ENCODE measurements at places on chromosomes 16 and 17.
A peak's percentile ranks its signal among the peaks of the same experiment; 100 is the strongest.

DNA sequence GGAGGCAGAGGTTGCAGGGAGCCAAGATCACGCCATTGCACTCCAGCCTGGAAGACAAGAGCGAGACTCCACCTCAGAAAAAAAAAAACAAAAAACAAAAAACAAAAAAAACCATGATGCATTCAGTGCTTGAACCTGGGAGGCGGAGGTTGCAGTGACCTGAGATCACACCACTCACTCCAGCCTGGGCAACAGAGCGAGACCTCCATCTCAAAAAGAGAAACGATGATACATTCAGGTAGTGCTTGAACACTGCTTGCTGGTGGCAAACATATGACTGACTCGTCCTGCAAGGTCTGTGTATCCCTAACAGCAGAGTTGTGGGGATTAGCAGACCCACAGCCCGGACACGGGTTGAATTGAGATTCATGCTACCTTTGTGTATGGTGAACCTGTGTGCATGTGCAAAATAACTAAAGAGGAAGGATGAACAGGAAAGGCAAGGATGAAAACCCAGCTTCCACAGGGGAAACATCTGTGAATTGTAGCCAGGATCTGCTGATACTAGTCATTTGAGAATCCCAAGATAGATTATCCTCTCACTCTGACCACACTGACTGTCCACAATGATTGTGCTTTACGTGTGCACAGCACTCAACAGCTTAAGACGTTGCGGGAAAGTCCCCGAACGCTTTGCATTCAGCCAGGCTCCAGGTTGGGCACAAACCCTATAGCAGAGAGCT lies 52.4 kb upstream of the MRPS23 start:
- no peak for DNase-seq

- no peak for DNase-seq
Observed at GRCh38 chr16:75653922-75654321, 6.3 kb downstream of the TERF2IP start.

DNA sequence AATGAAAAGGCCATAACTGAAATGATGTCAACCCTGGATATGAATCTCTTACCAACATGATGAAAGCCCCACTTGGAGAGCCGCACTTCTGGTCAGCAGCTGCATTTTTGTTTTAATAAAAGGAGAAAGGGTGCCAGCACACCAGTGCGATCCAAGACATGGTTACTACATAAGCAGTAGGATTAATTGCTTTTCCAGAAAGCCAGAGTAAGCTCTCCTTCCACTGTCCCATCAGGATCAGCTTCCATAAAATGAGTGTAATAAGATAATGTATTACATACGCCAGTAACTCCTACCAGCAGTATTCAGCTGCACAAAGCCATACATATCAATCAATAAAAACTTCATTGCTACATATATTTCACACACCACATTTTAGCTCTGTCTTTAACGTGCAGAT lies 26.3 kb upstream of the NACA2 start:
- no peak for DNase-seq

- no peak for DNase-seq
Observed at GRCh38 chr17:50830352-50830751, 5.0 kb upstream of the WFIKKN2 start.

- DNase-seq, result no peak
Observed at GRCh38 chr16:56032072-56032471, 156.9 kb upstream of the CES5A start.

DNA sequence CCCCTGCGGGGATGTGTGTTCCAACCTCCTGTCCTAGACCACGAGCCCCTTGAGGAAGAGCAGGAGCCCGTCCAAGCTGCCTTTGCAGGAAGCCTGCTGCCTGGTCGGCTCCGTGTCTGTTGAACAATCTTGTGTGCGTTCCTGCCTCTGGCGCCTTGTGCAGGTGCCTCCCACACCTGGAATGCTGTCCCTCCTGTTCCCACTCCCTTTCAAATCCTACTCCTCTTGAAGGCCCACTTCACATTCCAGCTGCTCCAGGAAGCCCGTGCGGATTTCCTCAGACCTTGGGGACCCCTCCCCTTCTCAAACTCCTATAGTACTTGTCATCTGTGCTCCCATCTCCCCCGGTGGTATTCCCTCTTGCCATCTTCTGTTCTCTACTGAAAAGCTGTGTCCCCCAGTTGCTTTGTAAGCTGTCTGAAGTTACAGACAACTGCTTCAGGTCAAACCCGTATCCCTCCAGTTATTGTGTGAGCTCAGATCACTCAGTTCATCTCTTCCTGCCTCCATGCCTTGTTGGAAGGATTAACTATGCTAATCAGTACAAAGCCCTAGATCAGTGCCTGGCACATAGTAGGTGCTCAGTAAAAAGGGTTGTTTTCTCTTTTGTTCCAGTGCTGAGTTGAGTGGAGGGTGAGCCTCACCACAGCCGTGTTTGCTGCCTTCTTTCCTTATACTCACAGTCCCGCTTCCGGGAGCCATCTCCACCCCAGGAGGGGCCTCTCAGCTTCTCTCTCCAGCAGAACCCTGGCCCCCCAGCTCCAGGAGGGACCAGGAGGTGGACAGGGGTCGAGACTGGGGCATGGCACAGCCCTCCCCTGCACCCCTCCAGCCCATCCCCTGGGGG lies 241.8 kb upstream of the CIBAR2 start:
- no peak for DNase-seq

- no peak for DNase-seq
Observed at GRCh38 chr17:76354747-76355310, 1.1 kb upstream of the PRPSAP1 start.

DNA sequence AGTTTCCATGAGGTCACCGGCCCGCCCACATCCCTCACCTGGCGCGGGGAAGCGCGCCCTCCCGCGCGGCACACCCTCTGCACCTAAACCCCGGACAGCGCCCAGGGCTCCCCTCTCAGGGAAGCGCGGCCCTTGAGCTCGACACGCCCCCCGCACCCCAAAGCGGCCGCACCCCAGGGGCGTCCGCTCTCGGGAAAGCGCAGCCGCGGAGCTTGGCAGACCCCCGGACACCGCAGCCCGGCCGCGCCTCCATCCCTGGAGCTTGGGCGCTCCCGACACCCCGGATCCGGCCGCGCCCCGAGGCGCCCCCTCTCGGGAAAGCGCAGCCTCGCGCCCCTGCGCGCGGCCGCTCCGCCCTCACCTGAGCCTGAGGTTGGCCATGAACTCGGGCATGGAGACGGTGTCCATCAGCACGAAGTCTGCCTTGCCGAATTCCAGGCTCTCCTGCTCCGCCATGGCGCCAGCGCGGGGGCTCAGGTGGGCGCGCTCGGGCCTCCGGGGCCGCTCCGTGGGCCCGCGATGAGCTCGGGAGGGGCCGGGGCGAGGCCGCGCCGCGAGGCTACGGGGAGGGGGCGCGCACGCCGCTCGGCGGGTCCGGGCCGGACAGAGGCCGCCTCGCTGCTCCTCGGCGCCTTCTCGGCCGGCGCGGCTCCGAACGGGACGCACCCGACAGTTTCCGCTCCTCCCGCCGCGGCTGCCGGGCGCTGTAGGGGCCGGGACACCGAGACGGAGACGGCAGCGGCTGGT lies at the start of gene MYO1D:
Gene MYO1D, minus strand, starts transcription at position 708 of the 747 bp plus-strand sequence. Its CDS starts 252 bp downstream, at position 456.
- DNase-seq, result no peak

DNA sequence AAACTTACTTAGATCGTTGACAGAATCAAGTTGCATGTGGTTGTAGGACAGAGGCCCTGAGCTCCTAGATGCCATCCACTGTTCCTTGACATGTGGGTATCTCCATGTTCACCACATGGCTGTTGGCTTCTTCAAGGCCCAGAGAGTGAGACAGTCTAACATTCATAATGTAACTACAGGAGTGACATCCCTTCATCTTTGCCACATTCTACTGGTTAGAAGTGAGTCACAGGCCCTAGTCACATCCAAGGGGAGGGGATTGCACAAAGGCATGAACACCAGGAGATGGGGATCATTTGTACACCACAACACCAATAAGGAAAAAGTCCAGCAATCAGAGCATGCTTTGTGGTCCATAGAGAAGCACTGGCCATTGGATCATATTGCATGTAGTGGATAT lies 56.6 kb downstream of the WSCD1 start:
- DNase-seq, result no peak

DNA sequence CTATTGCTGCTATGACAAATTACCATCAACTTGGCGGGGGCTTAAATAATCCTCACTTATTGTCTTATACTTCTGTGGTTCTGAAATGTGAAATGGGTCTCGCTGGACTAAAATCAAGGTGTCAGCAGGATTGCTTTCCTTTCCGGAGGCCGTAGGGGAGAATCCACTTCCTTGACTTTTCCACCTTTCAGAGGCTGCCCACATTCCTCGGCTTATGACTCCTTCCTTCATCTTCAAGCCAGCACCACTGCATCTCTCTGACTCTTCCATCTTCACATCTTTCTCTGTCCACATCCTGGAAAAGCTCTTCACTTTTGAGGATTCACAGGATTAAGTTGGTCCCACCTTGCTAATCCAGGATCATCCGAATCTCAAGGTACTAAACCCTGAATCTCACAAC lies 217.8 kb downstream of the GRIN2A start:
- DNase-seq, result no peak

DNA sequence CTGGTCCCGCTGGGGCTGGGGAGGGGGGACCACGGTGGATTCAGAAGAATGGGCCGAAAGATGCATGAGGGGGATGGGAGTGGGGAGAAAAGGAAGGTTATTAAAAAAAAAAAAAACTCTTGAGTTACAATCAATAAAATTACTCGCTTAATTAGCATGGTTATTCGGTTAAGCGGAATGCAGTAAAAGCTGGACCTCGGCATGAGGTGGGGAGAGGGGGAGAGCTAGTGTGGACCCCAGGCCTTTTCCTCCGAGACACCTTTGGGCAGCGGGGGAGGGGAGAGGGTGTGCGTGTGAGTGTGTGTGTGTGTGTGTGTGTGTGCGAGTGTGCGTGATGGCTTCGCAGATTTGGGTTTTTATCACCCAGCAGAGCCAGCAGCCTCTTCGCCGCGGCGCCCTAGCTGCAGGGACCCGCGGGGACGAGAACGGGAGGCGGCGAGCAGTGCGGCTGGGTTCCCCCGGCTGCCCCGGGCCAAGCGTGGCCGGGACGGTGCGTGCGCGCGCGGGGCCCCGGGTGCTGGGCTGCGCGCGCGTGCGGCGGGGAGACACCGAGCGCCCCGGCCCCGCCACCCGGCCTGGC lies 3.7 kb downstream of the BAHCC1 start:
- DNase-seq, result no peak

GRCh38 chr16:4481526-4481925 lies 5.3 kb downstream of the HMOX2 start:
- DNase-seq, result no peak

DNA sequence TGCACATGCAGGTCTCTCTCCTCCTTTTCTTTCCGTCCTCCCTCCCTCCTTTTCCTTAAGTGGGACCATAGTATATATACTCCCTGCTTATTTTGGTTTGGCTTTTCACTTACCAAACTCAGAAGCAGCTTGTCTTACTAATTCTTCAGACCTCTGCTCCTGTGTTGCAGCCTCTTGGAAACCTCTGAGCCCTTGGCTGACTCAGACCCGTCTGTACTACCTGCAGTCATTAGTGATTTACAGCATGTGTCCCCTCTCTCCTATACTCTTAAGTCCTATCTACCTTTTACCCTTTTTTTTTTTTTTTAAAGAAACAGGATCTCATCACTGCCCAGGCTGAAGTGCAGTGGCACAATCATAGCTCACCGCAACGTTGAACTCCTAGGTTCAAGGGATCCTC lies 207.0 kb downstream of the STX8 start:
- no peak for DNase-seq

DNA sequence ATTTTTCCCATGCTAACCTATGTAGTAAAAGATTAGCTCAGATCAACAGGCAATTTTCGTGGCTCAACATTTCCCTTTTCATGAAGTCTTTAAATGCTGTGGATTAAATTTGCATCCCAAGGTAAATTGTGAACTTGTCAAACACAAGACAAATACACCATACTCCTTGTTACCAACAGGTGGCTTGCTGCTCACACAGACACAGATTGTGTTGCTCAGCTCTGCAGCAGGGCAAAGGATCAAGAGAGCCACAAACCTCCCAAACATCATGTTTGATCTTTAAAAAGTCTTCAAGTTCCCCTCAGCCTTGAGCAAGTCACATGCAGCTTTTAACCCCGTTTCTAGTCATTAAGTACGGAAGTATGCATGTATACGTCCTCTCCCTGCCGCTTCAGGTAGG lies 119.6 kb upstream of the CNTNAP4 start:
- DNase-seq, result no peak

DNA sequence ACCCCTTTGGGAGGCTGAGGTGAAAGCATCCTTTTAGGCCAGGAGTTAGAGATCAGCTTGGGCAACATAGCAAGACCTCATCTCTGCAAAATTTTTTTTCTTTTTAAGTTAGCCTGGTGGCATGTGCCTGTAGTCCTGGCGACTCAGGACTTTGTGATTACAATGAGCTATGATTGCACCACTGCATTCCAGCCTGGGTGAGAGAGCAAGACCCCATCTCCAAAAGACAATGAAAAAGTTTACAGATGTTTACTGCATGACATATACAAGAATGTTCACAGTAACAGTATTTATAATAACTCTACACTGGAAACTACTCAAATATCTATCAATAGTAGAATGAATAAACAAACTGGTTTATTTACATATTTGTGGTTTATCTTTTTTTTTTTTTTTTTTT lies 33.1 kb upstream of the CCL22 start:
- DNase-seq, result no peak

DNA sequence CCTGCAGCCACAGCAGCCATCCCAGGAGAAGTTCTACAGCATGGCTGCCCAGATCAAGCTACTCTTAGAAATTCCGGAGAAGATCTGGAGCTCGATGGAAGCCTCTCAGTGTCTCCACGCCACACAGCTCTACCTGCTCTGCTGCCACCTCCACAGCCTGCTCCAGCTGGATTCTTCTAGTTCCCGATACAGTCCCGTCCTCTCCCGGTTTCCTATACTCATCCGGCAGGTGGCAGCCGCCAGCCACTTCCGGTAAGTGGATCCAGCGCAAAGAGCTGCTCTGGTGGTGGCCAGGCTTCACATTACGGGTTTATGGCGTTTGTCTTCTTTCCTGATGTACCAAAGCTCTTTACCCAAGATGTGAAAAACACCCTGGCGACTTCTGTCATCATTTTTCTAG lies 3.6 kb downstream of the COG1 start:
- no peak for DNase-seq

- DNase-seq, result no peak
Observed at GRCh38 chr16:73717266-73717974, 579.2 kb upstream of the PSMD7 start.

- DNase-seq, result peak; percentile 35
Observed at GRCh38 chr17:73189417-73190099, 3.3 kb upstream of the COG1 start.

DNA sequence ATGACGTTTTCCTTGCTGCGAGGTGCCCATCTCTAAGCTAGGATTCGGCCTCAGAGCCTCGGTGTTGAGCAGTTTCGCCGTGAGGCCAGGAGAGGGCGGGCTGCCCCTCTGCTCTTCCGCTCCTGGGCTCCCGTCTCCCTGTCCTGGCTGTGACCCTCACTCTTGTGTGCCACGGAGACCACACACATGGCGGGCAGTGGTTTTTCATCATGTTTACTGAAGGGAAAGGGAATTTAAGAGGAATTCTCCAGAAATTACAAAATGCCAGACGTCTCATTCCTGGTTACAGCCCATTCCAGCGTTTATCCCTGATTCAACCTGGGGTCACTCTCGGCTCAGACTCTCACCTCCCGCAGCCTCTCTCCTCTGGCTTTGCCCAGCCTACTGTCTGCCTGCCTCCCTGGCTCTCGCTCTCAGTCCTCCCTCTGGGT lies 96.8 kb upstream of the ELAC2 start:
- DNase-seq, result peak; percentile 3
